ENCODE measurements at places on chromosomes 1 and 21. TPM values are rescaled to one million over a fixed set of nuclear protein-coding genes. Genes with fewer than 3 reads are reported as not detected.

CNST gene
- 24.5 TPM for total RNA-seq

DNA sequence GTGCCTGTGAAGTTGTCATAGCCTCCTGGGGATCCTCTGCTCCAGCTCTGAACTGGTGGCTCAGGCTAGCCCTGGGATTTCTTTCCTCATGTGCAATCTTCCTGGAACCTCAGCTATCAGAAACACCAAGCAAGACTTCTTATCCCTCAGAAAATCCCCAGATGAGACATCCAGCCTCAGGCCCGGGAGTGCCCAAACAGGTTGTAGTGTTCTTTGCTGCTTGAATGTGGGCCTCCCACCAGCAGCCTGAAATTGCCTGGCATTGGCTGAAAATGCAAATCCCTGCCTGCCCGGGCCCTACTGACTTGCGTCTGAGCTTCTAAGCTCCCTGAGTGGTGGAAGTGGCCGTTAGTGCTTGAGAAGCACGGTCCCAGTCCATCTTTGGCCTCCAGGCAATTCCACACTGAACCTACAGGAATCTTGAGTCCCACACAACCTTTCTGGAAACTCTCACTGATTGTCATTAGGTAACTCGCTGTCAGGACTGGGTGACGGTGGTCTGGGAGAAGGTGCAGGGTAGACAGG lies 146.8 kb downstream of the ZBTB18 start:
- no peak for DNase-seq

TTC22 gene
- 0.27 TPM for total RNA-seq

DNA sequence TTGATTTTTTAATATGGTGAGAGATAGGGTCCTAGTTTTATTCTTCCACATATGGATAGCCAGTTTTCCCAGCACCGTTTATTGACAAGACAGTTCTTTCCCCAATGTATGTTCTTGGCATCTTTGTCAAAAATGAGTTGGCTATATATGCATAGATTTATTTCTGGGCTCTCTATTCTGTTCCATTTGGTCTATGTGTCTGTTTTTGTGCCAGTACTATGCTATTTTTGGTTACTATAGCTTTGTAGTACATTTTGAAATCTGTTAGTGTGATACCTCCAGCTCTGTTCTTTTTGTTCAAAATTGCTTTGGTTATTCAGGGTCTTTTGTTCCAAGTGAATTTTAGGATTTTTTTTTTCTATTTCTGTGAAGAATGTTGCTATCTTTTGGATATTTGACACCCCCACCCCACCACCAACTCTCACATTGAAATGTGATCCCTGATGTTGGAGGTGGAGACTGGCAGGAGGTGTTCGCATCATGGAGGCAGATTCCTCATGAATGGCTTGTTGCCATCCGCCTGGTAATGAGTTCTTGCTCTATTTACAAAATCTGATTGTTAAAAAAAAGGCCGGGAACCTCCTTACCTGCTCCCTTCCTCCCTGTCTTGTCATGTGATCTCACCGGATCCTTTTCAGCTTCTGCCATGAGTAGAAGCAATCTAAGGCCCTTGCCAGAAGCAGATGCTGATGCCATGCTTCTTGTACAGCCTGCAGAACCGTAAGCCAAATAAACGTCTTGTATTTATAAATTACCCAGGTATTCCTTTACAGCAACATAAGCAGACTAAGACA lies 54.8 kb upstream of the KRTAP19-8 start:
- no peak for DNase-seq

GRCh38 chr1:227140376-227140775 lies 177.9 kb downstream of the CDC42BPA start:
- DNase-seq = no peak

- DNase-seq = no peak
Measured at GRCh38 chr1:6686294-6686693, 15.3 kb downstream of the DNAJC11 start.
